Bladder microvascular endothelial cell (primary cell): ENCODE measurements at places on chromosomes 4 and X. TPM values are rescaled to one million over a fixed set of nuclear protein-coding genes. Genes with fewer than 3 reads are reported as not detected.

Gene SLITRK2
- not detected in 2 replicates for total RNA-seq

Gene ZNF630
- total RNA-seq = 0.65 and 3.7 TPM in 2 replicates

Gene GRID2
- total RNA-seq = not detected in 2 replicates

Gene RBM3
- total RNA-seq = 104 and 354 TPM in 2 replicates

Gene PITX2
- total RNA-seq = 0.16 TPM in 1 of 2 replicates, not detected in the other

Gene LPAR4
- total RNA-seq = under 0.01 and 0.13 TPM in 2 replicates

Gene ANXA3
- 168 and 189 TPM in 2 replicates for total RNA-seq
